ENCODE measurements at places on chromosomes 11 and 22.

GRCh38 chr11:2691991-2692875 lies 7.6 kb downstream of the KCNQ1OT1 start:
- DNase-seq: no peak

DNA sequence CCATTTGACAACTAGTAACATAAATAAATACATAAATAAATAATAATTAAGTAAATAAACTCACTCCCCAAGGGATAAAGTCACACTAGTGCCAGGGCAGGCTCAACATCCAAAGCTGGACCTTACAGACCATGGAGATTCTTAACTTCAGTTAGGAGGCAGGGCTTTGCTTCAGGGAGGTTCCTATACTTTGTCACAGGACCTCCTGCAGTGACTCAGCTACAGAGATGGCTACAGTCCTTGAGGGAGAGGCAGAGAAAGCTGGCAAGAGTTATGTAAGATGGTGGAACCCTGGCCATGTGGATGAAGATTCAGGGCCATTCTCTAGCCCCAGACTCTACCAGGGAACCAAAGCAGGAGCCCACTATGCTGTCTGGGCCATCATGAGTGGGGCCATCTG lies 74.1 kb upstream of the CADM1 start:
- peak; percentile 25 for DNase-seq

DNA sequence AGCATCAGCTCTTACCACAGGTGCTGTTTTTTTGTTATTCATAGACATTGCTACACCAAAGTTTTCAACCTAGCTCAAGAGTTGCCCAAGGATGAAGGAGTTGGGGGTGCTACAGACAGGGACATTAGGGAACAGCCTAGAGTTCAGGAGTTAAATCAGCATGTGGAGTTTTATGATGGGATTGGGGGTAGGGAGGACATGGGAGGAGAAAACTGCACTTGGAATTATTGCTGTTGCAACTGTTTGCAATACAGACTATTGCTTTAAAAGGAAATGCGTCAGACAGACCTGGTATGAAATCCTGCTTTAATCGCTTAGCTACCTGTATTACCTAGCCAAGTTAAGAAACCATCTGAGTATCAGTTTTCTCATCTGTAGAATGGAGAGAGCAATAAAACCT lies 6.3 kb downstream of the TMA7B start:
- no peak for DNase-seq

- DNase-seq: no peak
Observed at GRCh38 chr22:36942556-36942955, 29.1 kb downstream of the CSF2RB start.

DNA sequence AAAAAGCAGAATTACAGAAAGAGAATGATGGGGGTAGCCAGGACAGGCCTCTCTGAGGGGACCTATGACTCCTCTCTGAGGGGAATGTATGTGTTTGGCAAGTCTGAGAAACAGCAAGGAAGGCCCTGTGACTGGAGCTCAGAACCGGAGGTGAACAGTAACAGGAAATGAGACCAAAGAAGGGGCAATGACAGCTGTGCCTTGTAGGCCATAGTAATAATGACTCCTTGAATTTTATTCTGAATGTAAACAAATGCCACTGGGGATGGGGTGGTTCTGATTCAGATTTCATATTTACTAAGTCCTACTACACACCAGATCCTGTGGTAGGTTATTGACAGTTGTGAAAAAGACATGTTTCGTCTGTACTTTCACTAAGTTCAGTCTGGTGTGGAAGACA lies 52.8 kb upstream of the APOA1 start:
- DNase-seq: no peak

- DNase-seq: no peak
Observed at GRCh38 chr22:31738566-31738965, 11.4 kb downstream of the PRR14L start.

- DNase-seq: no peak
Observed at GRCh38 chr11:16297332-16297731, 59.0 kb downstream of the SOX6 start.

DNA sequence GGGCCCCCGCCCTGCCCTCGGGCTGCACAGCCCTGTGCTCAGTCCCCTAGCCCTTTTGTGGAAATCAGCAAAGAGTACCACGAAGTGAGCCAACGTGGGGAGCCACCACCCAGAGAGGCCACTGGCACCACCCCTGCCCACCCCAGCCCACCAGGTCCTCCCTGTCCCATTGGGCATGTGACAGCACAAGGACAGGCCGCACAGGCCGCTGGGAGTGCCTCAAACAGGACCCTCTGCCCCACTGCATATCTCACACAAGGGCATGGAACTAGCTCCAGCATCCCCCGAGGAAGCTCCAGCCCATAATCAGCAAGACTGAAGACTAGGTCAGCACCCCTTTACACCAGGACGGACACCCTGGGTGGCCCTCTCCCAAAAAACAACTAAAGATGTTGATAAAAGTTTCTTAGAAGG lies 29.7 kb downstream of the GNB1L start:
- DNase-seq: no peak

DNA sequence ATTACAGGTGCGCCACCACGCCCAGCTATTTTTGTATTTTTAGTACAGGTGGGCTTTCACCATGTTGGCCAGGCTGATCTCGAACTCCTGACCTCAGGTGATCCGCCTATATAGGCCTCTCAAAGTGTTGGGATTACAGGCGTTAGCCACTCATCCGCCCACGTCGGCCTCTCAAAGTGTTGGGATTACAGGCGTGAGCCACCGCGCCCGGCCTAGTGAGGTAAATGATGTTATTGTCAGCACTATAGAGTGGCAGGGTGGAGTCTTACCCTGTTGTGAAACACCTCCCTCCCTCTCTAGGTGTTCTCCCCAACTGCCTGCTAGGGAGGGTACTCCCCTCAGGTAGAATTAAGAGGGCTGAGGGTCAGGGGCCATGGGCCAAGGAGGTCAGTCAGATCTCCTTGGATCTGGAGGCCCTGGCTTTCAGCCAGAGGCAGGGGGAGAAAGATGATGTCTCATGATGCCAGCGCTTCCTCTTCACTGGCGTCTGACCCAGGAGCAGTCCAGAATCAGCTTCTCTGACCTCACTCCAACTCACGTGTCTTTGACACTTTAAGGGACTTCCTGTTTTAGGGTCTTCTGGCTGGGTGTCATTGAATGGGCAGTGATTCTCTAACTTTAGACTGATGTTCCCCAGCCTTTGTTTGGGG lies 2.0 kb downstream of the GGA1 start:
- no peak for DNase-seq

DNA sequence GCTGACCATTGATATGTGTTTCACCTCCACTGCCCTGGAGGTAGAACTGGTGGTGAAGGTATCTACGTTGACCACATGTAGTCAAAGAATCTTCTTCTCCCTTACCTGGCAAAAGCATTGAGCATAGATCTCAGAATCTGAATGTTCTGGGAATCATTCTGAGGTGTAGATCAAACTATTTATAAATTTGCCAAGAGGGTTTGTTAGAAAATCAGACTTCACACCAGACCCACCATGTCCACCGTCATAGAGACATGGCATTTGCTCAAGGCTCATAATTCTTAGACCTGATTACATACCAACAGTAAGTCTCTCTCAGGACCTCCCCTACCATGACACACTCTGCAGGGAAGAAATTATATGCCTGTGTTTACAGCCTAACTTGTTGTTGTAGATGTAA lies at the start of gene OR8B2:
TSS of gene OR8B2 (minus strand) at position 101 of the 400 bp plus-strand sequence. CDS start 1,156 bp downstream, outside the sequence.
- no peak for DNase-seq

GRCh38 chr11:47516155-47516554 lies 36.8 kb downstream of the CELF1 start:
- DNase-seq: no peak

DNA sequence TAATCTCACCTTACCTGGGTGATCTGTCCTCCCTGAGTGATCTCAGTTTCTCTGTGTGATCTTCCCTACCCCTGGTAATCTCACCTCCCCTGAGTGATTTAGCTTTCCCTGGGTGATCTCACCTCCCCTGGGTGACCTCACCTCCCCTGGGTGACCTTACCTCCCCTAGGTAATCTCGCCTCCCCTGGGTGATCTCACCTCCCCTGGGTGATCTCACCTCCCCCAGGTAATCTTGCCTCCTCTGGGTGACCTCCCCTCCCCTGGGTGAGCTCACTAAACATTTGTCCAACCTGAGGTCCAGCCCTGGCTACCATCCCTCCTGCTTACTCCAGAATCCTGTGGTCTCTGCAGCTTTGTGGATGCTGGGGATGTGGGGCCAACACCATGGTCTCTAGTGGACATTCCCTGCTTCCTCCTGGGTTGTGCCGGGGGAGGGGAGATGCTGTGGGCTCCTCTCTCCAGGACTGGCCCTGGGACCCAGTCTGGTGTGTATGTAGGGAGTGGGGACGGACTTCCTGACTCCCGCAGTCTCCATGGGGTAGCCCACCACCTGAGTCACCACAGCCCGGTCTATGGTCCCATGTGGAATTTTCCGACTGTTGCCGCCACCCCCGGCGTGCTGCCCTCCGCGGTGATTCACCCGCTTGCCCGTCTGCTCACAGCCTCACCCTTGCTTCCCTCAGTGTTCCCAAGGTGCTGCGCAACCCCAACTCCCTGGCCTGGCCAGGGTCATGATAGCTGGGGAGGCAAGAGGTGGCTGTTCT lies 9.9 kb downstream of the LSP1 start:
- peak; percentile 79 for DNase-seq

- peak; percentile 76 for DNase-seq
Observed at GRCh38 chr11:68146704-68147474, 25.7 kb upstream of the CHKA start.

GRCh38 chr22:30420347-30421125 lies 5.0 kb upstream of the MTFP1 start:
- peak; percentile 54 for DNase-seq

GRCh38 chr22:36212901-36213300 lies 11.3 kb upstream of the APOL4 start:
- DNase-seq: no peak

GRCh38 chr11:69298267-69299022 lies 4.5 kb downstream of the MYEOV start:
- peak; percentile 36 for DNase-seq

GRCh38 chr22:47275605-47276449 lies 513.4 kb downstream of the TBC1D22A start:
- peak; percentile 23 for DNase-seq

DNA sequence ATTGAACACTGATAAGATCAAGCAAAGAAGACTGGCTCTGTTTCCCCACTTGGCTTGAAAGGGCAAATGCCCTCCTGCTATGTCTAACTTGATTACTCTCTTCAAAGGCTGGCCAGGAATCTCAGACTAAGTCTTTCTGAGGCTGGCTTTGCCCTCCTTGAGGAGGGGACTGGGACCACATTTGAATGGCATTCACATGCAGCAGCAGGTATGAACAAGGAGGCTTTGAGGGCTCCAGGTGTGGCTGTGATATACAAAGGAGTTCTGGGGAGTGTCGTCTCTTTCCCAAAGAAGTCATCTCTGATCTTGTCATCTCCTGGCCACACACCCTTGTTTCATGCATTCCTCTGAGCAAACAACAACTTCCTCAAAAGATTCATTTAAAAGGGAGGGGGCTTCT lies 130.8 kb downstream of the ARL14EP start:
- DNase-seq: no peak

GRCh38 chr22:47035425-47035881 lies 273.0 kb downstream of the TBC1D22A start:
- no peak for DNase-seq

- no peak for DNase-seq
Observed at GRCh38 chr11:42593441-42593840, 718.4 kb upstream of the API5 start.

- DNase-seq: no peak
Observed at GRCh38 chr11:134597452-134597851, 185.4 kb upstream of the B3GAT1 start.

DNA sequence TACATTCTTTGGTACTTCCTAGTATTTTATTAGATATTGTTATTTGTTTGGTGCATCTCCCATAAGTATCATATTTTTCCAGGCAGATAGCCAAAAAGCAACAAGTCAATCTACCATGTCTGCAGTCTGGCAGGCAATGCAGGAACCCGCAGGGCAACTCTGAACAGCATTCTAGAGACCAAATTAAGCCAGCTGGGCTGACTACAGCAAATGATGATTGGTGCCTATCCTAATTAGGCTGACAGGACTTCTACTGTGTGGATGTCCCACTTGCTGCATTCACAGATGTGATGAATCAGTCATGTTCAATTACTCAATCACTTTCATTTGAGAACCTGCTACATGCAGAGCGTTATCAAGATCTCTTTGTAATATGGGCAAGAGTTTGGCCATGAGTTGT lies 40.3 kb upstream of the AMOTL1 start:
- DNase-seq: no peak

GRCh38 chr11:23959462-23959861 lies 537.4 kb upstream of the LUZP2 start:
- no peak for DNase-seq

DNA sequence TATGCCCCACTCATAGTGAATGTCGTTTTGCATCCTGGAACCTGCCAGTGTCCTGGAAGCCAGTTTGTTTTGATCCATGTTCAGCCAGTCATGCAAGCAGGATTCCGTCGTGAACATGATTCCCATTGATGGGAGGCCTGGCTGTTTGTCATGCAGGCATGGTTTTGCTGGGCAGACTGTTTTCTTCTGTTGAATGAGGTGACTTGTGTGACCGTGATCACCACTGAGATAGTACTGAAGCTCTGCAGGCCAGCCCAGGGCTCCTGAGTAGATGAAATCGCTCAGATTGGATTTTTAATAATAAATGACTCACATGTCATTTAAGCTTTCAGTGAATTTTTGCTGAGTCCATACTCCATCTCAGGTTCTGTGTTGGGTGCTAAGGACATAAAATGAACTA lies 117.8 kb downstream of the PDE2A start:
- DNase-seq: no peak

GRCh38 chr11:48107188-48107704 lies 109.4 kb upstream of the OR4B1 start:
- DNase-seq: no peak

DNA sequence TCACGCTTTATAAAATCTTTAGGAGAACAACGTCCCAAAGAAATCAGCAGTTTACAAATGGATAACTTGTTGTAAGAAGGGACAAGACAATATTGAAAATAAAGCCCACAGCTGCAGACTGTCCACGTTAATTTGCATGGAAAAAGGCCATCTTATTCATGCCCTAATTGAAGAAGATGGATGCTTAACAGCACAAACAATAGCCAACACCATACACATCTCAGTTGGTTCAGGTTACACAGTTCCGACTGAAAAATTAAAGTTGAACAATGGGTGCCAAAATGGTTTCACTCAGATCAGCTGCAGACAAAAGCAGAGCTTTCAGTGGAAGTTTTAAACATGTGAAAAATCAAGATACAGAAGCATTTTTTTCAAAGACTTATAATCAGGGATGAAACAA lies 314.2 kb downstream of the RAB38 start:
- DNase-seq: no peak

- no peak for DNase-seq
Observed at GRCh38 chr11:20489948-20490347, 102.4 kb downstream of the PRMT3 start.

- DNase-seq: no peak
Observed at GRCh38 chr11:125295931-125296330, 131.4 kb downstream of the PKNOX2 start.

DNA sequence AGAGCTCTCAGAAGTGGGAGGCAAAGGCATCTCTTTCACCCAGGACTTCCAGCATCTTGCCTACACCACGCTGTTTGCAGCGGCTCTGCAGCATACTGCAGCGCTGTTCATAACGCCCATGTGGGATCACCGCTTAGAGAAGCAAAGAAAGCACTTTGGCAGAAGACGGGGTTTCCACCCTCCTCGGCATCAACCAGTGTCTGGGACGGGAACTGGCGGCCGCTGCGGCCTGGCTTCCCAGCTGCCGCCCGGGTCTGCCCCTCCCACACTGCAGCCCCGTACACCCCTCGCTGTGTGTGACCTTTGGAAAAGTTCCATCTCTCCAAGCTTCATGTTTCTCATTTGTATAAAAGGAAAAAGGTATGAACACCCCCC lies 545 bp upstream of the TIRAP start:
- no peak for DNase-seq

- DNase-seq: peak; percentile 35
Observed at GRCh38 chr11:124586238-124586860, 16.6 kb downstream of the OR8A1 start.

Data from urothelium cell line (cell line).